ENCODE measurements at places on chromosomes 1 and 21.

DNA sequence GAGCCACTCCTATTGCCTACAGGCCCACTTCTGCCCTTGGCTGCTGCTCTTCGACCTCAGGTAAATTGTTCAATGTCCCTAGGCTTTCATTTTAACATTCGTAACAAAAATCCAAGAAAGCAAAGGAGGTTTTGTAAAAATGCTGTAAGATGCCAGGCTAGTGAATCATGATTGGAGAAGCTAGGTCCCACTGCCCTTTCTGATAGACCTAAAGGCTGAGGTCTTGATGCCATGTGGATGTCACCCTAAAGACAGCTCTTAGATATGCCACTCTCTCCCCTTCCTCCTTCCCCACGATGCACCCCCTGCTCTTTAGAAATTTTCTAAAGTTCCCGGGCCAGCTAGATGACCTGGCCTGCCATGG is 9.9 kb upstream of the TMEM39B start:
- no peak for DNase-seq

GRCh38 chr1:118429856-118430255 is 244.8 kb upstream of the SPAG17 start:
- DNase-seq: no peak

GRCh38 chr1:12171206-12172041 is 4.6 kb downstream of the TNFRSF1B start:
- no peak for DNase-seq

- no peak for DNase-seq
Measured at GRCh38 chr1:60129911-60130310, 56.3 kb upstream of the C1orf87 start.

GRCh38 chr1:111275079-111275478 is 15.6 kb upstream of the CHIA start:
- no peak for DNase-seq

DNA sequence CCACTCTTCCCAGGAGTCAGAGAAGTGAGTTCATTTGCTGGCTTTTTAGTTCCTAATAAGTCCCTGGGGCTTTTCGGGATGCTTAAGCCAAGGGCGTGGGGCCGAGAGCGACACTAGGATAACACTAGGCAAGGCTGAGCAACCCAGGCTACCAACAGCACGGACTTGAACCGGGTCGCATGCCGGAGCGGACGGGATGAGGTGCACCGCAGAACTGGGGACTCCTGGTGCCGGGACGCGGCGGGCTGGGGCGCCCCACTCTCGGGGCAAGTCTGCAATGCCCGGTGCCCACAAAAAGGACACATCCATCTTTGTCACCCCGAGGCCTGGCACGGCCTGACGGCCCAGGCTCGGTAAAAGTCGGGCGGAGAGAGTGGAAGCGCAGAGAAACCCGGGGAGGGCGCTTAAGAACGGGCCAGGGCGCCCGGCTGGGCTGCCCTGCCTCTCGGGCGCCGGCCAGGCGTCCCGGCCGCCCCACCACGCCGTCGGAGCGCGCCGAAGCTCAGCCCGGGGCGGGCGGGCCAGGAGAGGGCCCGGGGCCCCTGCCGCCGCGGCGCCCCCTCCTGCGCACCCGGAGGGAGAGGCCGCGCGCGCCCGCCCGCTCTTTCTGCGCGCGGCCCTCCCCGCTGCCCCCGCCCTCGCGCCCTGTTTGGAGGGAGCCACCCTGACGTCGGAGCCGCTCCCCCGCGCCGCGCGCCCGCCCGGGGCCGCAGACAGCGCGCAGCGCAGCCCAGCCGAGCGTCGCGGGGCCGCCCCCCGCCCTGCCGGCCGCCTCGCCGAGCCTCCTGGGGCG is at the start of gene NBL1:
Gene NBL1 (plus strand): TSS at position 710 of the 793 bp plus-strand sequence. CDS start 10,720 bp downstream, outside the sequence.
- DNase-seq: peak; percentile 51

DNA sequence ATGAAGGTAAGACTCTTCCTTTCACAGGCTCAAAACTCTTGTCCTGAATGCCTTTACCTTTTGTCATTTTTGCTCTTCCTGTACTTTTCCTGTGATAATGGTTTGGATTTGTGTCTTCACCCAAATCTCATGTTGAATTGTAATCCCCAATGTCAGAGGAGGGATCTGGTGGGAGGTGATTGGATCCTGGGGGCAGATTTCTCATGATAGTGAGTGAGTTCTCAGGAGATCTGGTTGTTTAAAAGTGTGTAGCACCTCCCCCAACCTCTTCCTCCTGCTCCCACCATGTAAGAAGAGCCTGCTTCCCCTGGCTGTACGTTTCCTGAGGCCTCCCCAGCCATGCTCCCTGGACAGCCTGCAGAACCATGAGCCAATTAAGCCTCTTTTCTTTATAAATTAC is 75.5 kb downstream of the DDX20 start:
- DNase-seq: no peak

- no peak for DNase-seq
Measured at GRCh38 chr1:203025686-203026030, 633 bp upstream of the PPFIA4 start.

DNA sequence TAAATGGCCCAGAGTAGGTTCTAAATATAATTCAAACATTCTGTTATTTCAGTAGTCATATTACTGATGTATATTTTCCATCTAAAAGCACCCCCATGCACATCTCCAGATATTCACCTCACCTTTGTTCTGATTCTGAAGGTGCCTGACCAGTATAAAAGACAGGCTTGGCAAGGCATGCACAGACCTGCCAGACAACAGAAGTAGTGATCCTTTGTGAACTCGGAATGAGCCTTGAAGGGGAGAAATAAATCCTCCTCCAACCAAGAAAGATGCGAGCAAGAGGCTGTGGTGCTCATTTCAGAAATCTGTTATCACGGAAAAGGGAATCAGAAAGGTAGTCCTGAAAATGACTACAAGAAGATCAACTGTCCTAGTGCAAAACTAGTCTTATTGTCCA is 287.3 kb downstream of the VAV3 start:
- no peak for DNase-seq

GRCh38 chr1:116390195-116390594 is 17.2 kb downstream of the ATP1A1 start:
- peak; percentile 31 for DNase-seq

GRCh38 chr1:45827256-45827655 is 23.8 kb downstream of the MAST2 start:
- DNase-seq: no peak

DNA sequence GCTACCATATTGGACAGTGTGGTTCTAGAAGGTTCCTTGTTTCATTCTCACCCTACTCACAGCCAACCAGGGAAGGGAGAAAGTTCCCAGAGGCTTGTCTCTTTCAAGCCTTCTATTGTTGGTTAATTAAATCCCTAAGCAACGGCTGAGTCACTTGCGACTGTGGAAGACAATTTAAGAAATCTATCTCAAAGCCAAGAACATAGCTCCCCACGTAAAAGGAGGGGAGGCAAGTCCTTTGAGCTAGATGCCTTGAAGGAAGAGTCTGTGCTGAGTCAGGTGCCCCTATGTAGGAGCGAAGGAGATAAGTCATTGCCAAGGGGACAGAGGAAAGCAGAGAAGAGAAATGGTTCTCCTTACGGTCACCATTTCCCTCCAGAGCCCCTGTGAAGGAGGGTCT is 79.4 kb upstream of the PPP2R5A start:
- no peak for DNase-seq

DNA sequence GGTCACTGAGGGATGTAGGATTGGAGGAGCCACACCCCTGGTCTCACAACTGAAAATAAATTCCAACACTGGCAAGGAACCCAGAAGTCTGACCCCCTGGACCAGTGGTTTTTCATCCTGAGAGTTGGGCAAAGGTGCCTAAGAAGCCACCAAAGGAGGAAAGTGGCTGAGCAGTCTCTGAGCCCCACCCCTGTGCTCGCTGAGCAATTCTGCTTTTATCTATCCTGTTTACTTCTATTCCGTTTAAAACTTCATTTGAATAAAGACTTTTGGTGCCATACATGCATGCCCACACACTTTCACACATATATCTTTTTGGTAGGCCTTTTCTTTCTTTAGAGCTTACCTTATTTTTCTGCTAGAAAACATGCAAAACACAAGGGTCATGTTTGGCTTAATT is 13.9 kb upstream of the CD53 start:
- DNase-seq: no peak

- no peak for DNase-seq
Measured at GRCh38 chr1:41419584-41420295, 58.5 kb downstream of the FOXO6 start.

DNA sequence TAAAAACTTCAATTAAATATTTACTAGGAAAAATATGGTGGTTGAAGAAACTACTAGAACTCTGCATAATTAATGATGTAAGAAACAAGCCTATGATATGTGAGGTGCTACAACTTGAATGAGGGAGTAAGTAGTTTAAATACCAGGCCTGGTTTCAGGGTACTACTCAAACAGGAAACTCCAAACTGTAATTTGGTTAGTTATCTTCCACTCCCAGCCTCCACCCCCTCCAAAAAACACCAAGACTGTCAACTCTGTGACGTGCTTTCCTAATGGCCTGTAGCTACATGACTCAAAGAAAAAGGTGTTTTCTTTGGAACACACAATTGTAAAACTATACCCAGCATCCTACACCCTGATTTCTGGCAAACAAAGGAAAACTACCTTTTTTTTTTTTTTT is 55.9 kb upstream of the RCC1 start:
- DNase-seq: peak; percentile 6

DNA sequence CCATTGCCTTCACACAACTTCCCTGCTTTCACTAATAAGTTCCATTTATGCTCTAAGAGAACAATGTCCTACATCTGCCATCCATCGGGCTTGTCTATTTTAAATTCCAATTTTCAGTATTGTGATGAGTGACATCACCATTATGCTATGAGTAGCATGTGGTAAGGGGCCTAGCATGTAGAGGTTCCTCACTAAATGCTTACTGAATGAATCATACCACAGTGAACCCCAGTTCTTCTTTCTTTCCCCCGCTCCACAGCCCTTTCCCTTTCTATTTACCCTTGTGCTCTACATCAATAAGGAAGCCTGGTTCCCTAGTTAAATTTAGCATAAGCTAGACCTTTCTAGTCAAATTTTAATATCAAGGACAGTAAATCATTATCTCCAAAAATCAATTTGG is 195.0 kb upstream of the RGS18 start:
- no peak for DNase-seq
